ENCODE measurements at places on chromosomes 5 and 9.

- H3K4me3 ChIP-seq = no peak overlapping the region
- no peak for DNase-seq
- H3K4me1 ChIP-seq = no peaks in the 10 kb centered on the region
- H3K27me3 ChIP-seq = no peaks in the 10 kb centered on the region
These were observed 415.9 kb downstream of the ARHGEF28 start for GRCh38 chr5:74041913-74042312.

DNA sequence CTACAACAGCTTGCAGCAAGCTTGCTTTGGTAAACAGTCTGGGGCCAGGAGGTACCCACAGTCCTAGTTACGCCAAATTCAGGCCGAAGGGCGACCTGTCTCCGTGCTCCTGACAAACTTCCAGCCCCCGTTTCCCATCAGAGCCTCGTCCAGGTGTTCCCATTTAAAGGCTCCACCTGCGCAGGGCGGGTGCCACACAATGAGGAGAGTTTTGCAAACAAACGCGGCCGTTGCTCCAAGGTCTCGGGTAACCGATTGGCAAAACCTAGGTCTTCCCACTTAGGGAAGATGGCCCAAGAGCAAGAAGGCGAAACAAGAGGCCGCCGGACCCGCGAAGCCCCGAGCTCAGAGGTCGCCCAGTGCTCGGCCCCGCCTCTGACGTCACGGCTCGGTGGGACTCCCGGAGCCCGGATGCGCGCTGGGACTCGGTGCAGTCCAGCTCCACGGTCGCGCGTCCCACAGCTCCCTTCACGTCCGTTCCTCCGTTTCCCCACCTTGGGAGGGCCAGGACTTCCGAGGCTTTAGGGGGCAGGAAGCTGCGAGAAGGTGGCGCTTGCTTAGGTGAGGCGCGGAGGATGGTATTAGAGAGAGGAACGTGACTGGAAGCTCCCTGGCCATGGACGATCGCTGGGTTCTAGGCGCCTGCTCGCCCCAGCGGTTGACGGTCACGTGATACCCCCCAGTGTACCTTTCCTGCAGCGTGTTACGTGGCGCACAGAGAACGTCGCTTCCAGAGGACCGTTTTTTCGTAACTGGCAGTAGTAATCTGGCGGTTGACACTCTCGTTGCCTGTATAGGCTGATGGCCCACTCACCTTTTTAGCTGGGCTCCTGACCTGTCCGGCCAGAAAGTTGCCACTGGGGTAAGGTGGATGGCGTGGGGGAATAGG is 41.8 kb upstream of the KDM4C start:
- peak overlapping the region; percentile 70 for H3K27ac ChIP-seq
- peak; percentile 35 for DNase-seq
- H3K4me3 ChIP-seq = peak overlapping the region; percentile 77
- H3K4me1 ChIP-seq = peaks cover 10% of the 10 kb centered on the region
- H3K36me3 ChIP-seq = peaks cover 1% of the 10 kb centered on the region
- no peaks in the 10 kb centered on the region for H3K27me3 ChIP-seq

DNA sequence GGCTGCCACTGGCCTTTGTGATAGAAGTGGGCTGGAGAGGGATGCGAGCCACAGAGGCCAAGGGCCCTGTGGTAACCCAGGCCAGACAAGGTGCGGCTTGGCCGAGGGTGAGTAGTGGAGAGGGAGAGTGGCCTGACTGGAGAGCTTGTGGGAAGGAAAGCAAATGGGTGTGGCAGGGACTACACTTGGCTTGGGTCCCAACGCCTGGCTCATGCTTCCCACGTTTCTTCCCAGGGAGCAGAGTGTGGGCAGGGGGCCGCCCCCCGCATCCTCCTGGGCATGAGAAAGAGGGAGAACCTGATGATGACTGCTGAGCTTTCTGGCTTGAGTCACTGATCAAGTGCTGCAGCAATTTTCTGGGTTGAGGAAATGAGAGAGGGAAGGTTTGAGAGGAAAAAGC is 95.7 kb downstream of the ANKH start:
- H3K27me3 ChIP-seq = no peaks in the 10 kb centered on the region
- H3K36me3 ChIP-seq = peaks cover 5% of the 10 kb centered on the region
- peak overlapping the region; percentile 33 for H3K27ac ChIP-seq
- H3K4me1 ChIP-seq = peaks cover 45% of the 10 kb centered on the region
- DNase-seq = no peak

DNA sequence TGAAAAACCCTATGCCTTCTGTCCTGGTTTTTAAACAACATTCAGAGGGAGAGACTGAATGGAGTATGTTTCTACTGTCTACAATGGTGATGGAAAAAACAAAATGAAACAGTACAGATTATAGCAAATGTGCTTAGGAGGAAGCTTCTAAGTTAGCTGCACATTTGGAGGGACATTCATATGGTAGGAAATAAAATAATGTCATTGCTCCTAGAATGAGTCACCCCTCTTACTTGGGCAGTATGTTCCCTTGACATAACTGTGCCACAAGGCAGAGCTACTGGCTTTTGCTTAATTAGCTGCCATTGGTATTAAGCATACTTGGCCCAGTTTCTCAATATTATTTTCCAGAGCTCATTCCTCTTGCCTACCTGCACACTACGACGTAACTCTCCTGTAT is 128.9 kb downstream of the GDNF start:
- H3K27ac ChIP-seq = no peak overlapping the region
- H3K27me3 ChIP-seq = no peaks in the 10 kb centered on the region
- no peak overlapping the region for H3K4me3 ChIP-seq
- H3K36me3 ChIP-seq = peaks cover 6% of the 10 kb centered on the region
- no peaks in the 10 kb centered on the region for H3K4me1 ChIP-seq
- no peak for DNase-seq

GRCh38 chr5:137754961-137755762 is 999 bp upstream of the HNRNPA0 start:
- peaks cover 24% of the 10 kb centered on the region for H3K4me1 ChIP-seq
- DNase-seq = no peak
- no peaks in the 10 kb centered on the region for H3K27me3 ChIP-seq
- H3K27ac ChIP-seq = peak overlapping the region; percentile 97
- H3K4me3 ChIP-seq = peak overlapping the region; percentile 86

GRCh38 chr9:78230761-78231160 is 5.1 kb upstream of the CEP78 start:
- H3K36me3 ChIP-seq = peaks cover 3% of the 10 kb centered on the region
- peaks cover 10% of the 10 kb centered on the region for H3K27me3 ChIP-seq
- no peak overlapping the region for H3K4me3 ChIP-seq
- no peaks in the 10 kb centered on the region for H3K4me1 ChIP-seq
- DNase-seq = no peak

DNA sequence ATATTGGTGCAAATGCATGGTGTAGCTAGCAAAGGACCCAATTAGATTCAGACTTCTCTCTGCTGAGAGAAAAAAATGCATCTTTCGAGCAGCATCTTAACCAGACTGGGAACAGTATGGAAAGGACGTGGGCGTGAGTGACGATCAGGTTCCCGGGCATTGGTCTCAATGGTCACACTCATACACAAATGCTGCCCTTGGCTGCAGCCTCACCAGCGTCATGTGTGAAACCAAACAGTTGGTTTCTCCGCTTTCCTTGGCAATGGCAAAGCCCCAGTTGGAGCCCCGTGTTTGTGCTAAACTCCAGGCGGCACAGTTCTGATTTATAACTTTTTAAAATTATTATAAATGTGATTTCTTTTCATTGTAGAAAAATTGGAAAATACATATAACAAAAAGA is 237.8 kb downstream of the SEC61B start:
- DNase-seq = no peak
- H3K4me1 ChIP-seq = no peaks in the 10 kb centered on the region
- no peak overlapping the region for H3K27ac ChIP-seq
- H3K36me3 ChIP-seq = no peaks in the 10 kb centered on the region
- H3K4me3 ChIP-seq = no peak overlapping the region
- peaks cover 48% of the 10 kb centered on the region for H3K27me3 ChIP-seq

- no peak for DNase-seq
- no peak overlapping the region for H3K27ac ChIP-seq
- H3K27me3 ChIP-seq = peaks cover 17% of the 10 kb centered on the region
These were observed 35.5 kb downstream of the GADD45G start for GRCh38 chr9:89640361-89640760.

DNA sequence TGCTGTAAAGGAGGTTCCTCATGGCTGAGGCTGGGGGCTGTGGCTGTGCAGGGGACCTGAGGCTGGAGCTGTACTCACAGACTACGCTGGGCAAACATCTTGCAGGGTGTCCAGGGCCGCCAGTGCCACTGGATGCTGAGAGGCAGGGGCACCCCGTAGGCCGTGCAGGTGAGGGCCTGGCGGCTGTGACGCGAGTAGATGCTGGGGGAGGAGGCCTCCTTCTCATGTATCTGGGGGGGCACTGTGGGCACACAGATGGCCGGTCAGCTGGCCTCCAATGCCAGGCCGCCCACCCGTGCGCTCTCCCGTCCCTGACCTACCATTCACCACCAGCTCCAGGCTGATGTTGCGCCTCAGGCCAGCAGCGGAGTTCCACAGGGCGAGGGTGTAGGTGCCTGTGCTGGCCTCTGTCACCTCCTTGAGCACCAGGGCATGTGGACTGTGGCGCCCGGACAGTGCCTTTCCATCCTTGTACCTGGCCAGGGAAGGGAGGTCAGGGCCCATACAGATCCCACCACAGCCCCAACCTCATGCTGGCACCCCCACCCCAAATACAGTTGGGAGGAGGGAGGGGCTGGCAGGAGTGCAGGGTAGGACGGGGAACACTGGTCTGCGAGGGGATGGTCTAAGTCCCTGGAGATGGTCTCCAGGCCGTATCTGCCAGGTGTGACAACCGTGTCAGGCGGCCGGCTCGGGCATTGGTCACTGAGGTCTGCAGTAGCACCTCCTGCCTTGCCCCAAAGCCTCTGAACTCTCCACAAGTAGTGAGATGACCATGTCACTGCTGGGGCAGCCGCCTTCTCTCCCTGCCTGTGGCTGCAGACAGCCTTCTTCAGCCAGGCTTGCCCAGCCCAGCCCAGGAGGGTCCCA is 23.4 kb downstream of the FLT4 start:
- peaks cover 15% of the 10 kb centered on the region for H3K4me1 ChIP-seq
- peaks cover 3% of the 10 kb centered on the region for H3K36me3 ChIP-seq
- no peaks in the 10 kb centered on the region for H3K27me3 ChIP-seq
- no peak overlapping the region for H3K4me3 ChIP-seq
- DNase-seq = no peak

DNA sequence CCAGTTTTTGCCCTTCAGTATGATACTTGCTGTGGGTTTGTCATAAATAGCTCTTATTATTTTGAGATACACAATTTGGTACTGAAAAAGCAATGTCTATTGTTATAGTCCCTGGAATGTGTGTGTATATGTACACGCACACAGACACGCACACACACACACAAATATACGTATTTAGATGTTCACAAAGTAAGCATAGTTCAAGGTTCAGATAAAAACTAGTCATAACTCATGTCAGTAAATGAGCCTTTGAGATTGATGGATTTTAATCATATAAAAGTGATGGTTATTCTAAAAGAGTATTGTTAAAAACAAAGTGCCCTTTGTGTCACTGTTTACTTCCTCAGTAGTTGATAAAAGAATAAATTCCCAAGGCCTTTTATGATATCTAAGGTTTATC is 147.3 kb downstream of the PARP8 start:
- peaks cover 44% of the 10 kb centered on the region for H3K36me3 ChIP-seq
- H3K4me3 ChIP-seq = no peak overlapping the region
- H3K27me3 ChIP-seq = no peaks in the 10 kb centered on the region
- H3K27ac ChIP-seq = peak overlapping the region; percentile 25
- peaks cover 10% of the 10 kb centered on the region for H3K4me1 ChIP-seq

- no peak overlapping the region for H3K27ac ChIP-seq
- H3K4me3 ChIP-seq = no peak overlapping the region
- no peaks in the 10 kb centered on the region for H3K36me3 ChIP-seq
- no peaks in the 10 kb centered on the region for H3K27me3 ChIP-seq
These were observed 283.1 kb upstream of the ADAMTSL1 start for GRCh38 chr9:18190671-18191374.
